Activated naive CD4-positive, alpha-beta T cell treated with anti-CD3 and anti-CD28 coated beads, Interleukin-2, amount 50 U/mL, for 72 hours (primary cell): ENCODE measurements at places on chromosomes 4 and X. TPM values are rescaled to one million over a fixed set of nuclear protein-coding genes. Genes with fewer than 3 reads are reported as not detected.
A peak's percentile ranks its signal among the peaks of the same experiment; 100 is the strongest.

The SERPINA7 gene
- total RNA-seq = not detected

The SPANXN3 gene
- total RNA-seq = not detected

The FTSJ1 gene
- total RNA-seq = 58.4 TPM

DNA sequence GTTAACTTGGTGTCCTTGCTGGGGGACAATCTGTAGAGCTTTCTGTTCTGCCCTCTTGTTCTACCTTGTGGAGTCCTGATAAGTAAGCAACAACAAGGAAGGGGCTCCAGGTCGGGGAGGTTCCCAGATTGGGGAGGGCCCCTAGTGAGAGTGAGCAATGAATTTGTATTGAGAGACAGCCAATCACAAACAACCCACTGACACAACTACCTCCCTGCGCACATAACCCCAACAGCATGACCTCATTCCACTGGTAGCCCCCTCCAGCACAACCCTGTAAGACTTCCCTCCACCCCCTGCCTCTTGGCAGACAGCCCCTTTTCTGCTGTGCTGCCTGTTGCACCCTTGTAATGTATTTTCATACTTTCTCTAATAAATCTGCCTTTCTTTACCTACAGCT, 19.7 kb upstream of the PNPLA4 start:
- DNase-seq = no peak

- DNase-seq = no peak
These were observed 75.9 kb downstream of the SLC9A7 start for GRCh38 chrX:46683048-46683447.

- no peak for DNase-seq
These were observed 490.8 kb downstream of the RAPGEF2 start for GRCh38 chr4:159593681-159594080.

- no peak for DNase-seq
These were observed 8.9 kb upstream of the SMIM10 start for GRCh38 chrX:134981910-134982309.

DNA sequence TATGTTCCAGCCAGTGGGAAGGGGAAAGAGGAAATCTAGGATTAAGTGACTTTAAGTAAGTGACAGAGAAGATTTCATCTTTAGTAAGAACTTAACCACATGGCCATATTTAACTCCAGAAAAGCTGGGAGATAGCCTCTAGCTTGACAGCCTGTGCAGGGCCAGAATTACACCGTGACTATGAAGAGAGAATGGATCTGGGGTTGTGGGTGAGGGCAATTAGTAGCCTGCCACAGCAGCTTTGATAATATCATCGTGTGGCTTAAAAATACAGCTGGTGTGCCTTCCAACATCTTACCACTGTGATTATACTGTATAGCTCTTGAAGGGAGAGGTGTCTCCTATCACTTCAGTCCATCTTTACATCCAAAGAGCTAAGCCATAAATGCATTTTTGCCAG, 57.6 kb upstream of the TBC1D9 start:
- no peak for DNase-seq

DNA sequence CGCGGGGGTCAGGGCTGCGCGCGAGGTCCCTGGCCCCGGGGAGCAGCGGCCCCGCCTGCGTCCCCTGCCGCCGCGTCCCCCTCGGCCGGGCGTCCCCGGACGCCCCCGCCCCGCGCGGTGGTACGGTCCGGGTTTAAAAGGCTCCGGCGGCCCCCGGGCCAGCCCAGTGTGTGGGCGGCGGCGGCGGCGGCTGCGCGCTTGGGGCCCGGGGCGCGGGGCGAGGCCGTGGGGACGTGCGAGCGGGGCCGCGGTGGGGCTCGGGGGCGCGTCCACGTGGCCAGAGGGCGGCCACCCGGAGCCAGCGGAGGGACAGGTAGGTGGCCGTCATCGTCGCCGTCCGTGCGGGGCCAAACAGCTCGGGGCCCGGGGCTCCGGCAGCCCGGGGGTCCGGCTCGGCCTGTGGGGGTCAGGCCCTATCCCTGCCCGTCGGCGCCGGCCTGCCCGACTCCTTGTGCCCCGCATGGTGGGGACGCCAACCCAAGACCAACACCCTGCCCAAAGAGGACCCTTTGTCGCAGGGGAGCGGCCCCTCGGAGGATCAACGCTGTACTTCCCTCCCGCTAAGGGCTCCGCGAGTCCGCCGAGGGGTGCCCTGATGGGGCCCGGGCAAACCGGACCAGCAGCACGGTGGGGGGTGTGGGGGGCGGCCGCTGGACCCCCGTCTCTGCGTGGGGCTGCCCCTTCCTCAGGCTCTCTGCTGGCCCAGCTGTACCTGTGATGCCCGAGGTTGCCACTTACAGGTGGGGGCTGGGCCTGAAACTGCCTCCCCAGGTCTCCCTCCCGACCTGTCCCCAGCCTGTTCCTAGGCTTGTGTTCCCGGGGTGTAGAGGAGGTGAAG, at the start of gene PLXNA3:
Gene PLXNA3 (plus strand): TSS at position 166 of the 838 bp plus-strand sequence. CDS start 1,903 bp downstream, outside the sequence.
- DNase-seq = peak; percentile 67

GRCh38 chr4:156763511-156763910, 208.1 kb downstream of the PDGFC start:
- no peak for DNase-seq

DNA sequence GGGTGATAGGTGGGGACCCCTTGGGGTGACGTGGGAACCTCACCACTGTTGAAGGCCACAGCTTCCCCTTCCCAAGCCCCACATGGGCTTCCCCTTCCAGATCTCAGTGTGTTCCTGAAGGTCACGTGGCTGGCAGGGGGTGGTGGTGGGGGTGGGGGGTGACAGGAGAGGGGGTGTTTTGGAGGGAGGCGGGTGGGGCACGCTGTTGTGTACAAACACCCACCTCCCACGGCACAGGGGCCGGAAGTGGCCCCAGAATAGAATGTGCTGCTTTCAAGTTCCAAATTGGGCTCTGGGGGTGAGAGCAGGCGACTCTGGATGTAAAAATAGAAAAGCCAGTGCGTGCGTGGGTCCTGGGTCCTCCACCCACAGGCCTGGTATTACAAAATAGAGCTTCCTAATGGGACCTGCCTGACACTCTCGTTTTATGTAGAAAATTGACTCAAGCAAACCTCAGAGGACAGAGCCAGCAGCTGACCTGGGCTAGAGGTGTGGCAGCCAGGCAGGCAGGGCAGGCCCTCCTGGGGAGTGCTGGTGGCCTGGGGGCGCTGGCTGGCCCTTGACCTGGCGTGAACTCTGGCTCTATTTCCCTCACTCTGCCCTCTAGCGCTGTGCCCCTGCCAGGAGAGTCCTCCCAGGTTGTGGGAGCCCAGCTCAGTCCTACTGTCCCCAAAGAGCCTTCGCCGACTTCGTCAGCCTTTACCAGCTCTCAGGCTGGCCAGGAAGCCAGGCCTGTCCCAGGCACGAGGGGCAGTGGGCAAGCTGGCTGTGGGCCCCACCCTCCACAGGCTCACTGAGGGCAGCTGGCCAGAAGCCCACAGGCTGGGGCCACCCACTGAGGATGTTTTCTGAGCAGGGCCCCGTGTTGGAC, 5.4 kb upstream of the SH3BP2 start:
- no peak for DNase-seq

DNA sequence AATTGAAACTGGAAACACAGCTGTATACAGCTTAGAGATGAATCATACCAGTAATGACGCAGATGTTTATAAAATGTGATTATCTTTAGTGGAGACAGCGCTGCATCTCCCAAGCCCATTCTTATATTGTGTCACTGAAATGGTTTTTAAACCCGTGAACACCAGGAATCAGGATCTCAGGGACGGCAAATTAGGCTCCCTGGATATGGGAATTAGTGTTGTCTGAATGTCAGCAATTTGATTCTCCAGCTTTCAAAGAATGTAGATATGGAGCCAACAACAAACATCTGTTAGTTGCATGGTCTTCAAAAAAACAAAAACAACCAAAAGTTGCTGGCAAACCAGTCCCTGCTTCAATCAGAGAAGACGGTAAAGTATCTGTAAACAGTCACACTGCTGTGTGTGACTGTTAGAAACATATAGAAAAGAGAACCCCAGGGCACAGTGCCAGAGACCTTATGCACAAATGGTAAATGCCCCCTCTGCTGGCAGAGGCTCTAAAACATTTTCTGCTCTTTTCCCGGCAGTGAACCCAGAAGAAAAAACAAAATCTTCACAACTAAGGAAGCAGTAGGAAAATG, 351.9 kb upstream of the FTHL17 start:
- no peak for DNase-seq

DNA sequence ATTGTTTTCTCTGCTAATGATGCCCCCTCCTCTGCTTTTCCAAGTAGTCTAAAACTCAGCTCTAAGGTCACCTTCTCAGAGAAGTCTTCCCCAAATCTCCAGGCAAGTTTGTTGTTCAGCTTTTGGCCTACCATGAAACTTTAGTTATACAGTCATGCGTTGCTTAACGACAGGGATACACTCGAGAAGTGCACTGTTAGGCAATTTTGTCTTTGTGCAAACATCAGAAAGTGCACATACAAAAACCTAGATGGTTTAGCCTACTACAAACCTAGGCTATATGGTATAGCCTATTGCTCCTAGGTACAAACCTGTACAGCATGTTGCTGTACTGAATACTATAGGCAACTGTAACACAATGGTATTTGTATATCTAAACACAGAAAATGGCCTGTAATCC, 91.9 kb downstream of the WDFY3 start:
- DNase-seq = no peak

GRCh38 chr4:89754531-89754930, 82.4 kb downstream of the SNCA start:
- no peak for DNase-seq

- DNase-seq = no peak
These were observed 88.6 kb upstream of the FRMPD3 start for GRCh38 chrX:107360788-107361360.
